ENCODE measurements at places on chromosomes 4 and X.

- no peaks in the 10 kb centered on the region for H3K36me3 ChIP-seq
- H3K27me3 ChIP-seq = peaks cover 9% of the 10 kb centered on the region
- no peak for DNase-seq
- H3K4me1 ChIP-seq = no peaks in the 10 kb centered on the region
Observed at GRCh38 chr4:15971068-15971801, 8.3 kb upstream of the FGFBP2 start.

GRCh38 chrX:40298572-40299479, 201.1 kb upstream of the BCOR start:
- peaks cover 5% of the 10 kb centered on the region for H3K27me3 ChIP-seq
- H3K27ac ChIP-seq = no peak overlapping the region
- H3K4me3 ChIP-seq = no peak overlapping the region

GRCh38 chr4:173527103-173527891, 2.7 kb downstream of the HAND2 start:
- DNase-seq = no peak
- H3K36me3 ChIP-seq = peaks cover 6% of the 10 kb centered on the region
- peak overlapping the region; percentile 43 for H3K27ac ChIP-seq
- no peak overlapping the region for H3K4me3 ChIP-seq
- H3K4me1 ChIP-seq = peaks cover 8% of the 10 kb centered on the region

GRCh38 chr4:110876866-110877265, 254.0 kb upstream of the PITX2 start:
- H3K27me3 ChIP-seq = no peaks in the 10 kb centered on the region
- no peak overlapping the region for H3K4me3 ChIP-seq
- H3K27ac ChIP-seq = no peak overlapping the region
- no peaks in the 10 kb centered on the region for H3K36me3 ChIP-seq

DNA sequence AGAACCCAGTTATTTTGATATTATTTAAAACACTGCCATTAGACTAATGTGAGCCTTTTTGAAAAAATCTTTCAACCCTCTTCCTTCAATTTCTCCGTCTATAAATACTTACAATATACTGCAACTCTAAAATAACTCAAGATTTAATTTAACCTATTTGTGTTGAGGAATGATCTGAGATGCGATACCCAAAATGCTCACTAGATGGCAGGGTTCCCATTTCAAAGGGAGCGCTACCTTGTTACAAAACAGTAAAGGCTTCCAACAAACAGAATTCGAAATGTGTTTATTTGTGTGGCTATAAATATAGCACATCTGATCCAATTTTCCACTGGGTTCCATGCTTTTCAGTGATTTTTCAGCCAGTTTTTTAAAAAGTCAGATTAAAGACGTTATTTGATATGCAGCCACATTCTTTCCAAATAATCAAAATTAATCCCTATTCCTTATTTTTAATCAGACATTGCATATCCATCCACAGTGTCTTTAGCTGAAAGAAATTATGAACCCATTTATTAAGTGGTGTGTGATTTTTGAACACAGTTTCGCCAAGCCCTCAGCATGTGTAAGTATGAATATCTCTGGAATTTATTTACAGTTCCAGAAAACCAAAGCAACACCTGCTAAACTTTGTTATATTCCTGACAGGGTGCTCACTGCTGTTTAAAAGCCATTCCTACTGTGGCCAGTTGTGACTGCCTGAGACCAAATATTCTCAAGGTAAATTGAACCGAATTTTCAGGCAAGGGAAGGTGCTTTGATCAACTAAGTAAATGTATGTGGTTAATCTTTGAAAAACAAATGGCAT, 668.0 kb upstream of the LCORL start:
- H3K27me3 ChIP-seq = peaks cover 3% of the 10 kb centered on the region
- H3K36me3 ChIP-seq = no peaks in the 10 kb centered on the region
- H3K4me3 ChIP-seq = no peak overlapping the region
- H3K4me1 ChIP-seq = no peaks in the 10 kb centered on the region
- H3K27ac ChIP-seq = no peak overlapping the region

DNA sequence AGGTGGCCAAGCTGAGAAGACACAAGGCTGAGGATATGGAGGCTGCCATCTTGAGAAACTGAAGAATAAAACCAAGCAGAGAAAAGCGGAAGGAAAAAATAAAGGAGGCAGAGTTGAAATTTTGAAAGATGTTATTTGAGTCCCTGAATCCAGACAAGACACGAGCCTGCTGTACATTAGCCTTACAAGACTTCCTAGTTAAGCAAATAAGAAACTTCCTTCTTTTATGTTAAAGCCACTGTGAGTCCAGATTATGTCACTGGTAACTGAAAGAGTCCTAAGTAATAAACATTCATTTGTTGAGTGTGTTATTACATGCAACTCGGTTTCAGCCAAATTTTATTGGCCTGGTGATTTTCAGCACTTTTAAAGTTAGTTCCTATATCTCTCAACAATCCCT, 30.4 kb downstream of the DRD5 start:
- H3K27ac ChIP-seq = no peak overlapping the region
- H3K4me3 ChIP-seq = no peak overlapping the region
- no peak for DNase-seq
- H3K36me3 ChIP-seq = no peaks in the 10 kb centered on the region

GRCh38 chr4:99723612-99724011, 66.0 kb upstream of the C4orf54 start:
- H3K4me1 ChIP-seq = no peaks in the 10 kb centered on the region
- H3K36me3 ChIP-seq = no peaks in the 10 kb centered on the region
- no peak overlapping the region for H3K27ac ChIP-seq
- no peak overlapping the region for H3K4me3 ChIP-seq
- peaks cover 3% of the 10 kb centered on the region for H3K27me3 ChIP-seq

DNA sequence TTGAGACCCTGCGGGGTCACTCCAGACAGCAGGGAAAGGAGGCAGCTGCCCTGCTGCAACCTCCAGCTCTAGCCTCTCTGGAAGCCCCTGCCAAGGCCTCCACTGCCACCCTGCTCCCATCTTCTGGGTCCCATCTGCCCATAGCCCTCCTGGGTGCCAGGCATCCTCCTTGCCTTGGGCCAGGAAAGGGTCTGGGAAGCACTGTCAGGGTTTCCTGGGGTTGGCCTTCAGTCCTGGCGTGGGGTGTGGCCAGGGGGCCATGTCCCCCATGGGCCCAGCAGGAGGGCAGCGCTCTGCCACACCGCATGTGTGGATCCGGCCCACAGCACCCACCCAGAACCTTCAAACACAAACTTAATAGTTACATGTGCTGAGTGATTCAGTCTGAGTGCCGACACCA, 3.4 kb upstream of the CPLX1 start:
- DNase-seq = no peak
- no peaks in the 10 kb centered on the region for H3K4me1 ChIP-seq
- H3K36me3 ChIP-seq = peaks cover 2% of the 10 kb centered on the region
- no peak overlapping the region for H3K4me3 ChIP-seq
- no peak overlapping the region for H3K27ac ChIP-seq

- no peak for DNase-seq
- H3K27me3 ChIP-seq = no peaks in the 10 kb centered on the region
- H3K36me3 ChIP-seq = no peaks in the 10 kb centered on the region
- H3K27ac ChIP-seq = no peak overlapping the region
Observed at GRCh38 chr4:169133932-169134331, 123.9 kb upstream of the CBR4 start.

DNA sequence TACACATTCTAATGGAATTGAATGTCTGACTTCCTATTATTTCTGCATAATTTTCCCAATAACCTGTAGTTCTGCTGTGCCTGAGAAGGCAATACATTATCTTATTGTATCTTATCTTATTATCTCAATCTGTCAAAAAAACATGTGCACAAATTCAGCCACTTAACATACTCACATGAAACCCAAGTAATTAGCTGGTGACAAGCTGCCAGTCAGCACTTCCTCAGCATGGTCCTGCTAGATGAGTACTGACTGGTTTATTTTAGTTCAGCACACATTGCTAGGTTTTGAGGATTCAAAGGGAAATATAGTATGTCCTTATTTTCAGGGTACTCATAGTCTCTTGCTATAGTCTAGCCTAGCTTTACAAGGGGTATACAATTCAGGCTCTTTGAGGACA, 17.9 kb upstream of the FGG start:
- H3K36me3 ChIP-seq = no peaks in the 10 kb centered on the region
- peaks cover 21% of the 10 kb centered on the region for H3K27me3 ChIP-seq
- DNase-seq = no peak

GRCh38 chrX:68895778-68896177, 67.0 kb downstream of the EFNB1 start:
- H3K36me3 ChIP-seq = no peaks in the 10 kb centered on the region
- H3K4me1 ChIP-seq = no peaks in the 10 kb centered on the region
- H3K4me3 ChIP-seq = no peak overlapping the region
- no peak overlapping the region for H3K27ac ChIP-seq
- no peak for DNase-seq
- H3K27me3 ChIP-seq = no peaks in the 10 kb centered on the region

DNA sequence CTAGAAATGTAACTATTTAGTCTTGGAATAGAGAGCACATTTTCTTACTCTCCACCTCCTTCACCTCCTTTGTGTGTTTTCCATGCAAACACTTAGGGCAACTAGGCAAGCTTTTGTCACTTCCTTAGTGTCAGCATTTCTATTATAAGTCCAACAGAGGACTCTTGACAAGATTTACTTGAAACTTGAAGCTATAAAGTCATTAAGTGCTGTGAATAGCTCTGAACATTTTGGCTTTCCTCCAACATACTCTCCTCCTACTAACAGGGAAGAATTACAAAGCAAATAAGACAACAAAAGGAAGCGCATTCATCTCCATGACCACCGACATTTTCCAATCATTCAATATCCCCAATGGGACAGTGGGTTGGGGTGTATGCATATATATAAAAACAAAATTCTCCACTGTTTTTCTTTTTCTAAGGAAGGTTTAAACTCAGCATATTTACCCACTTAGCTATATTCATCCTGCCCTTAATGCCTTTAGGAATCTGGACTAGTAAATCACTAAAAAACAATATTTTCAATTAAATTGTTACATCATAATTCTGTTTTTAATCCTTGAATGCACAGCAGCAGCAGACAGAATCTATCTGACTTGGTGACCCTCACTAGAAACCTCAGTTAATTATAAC, 264.6 kb downstream of the SNCA start:
- H3K4me1 ChIP-seq = no peaks in the 10 kb centered on the region
- H3K27me3 ChIP-seq = peaks cover 10% of the 10 kb centered on the region
- no peak for DNase-seq
- H3K27ac ChIP-seq = no peak overlapping the region
- H3K4me3 ChIP-seq = no peak overlapping the region

DNA sequence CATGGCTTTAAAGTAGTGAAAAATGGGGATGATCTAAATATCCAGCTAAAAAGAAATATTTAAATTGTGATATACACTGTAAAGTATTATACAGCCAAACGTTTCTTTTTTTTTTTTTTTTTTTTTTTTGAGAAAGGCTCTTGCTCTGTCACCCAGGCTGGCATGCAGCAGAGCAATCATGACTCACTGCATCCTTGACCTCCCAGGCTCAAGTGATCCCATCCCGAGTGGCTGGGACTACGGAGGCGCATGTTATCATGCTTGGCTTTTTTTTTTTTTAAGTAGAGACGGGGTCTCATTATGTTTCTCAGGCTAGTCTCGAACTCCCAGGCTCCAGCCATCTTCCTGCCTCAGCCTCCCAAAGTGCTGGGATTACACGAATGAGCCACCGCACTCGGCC, 17.1 kb downstream of the SMIM14 start:
- no peak overlapping the region for H3K4me3 ChIP-seq
- H3K4me1 ChIP-seq = peaks cover 5% of the 10 kb centered on the region
- no peaks in the 10 kb centered on the region for H3K36me3 ChIP-seq
- H3K27ac ChIP-seq = no peak overlapping the region
- no peaks in the 10 kb centered on the region for H3K27me3 ChIP-seq

GRCh38 chrX:63350465-63350877, 661 bp downstream of the SPIN4 start:
- peak; percentile 7 for DNase-seq
- peak overlapping the region; percentile 91 for H3K27ac ChIP-seq

DNA sequence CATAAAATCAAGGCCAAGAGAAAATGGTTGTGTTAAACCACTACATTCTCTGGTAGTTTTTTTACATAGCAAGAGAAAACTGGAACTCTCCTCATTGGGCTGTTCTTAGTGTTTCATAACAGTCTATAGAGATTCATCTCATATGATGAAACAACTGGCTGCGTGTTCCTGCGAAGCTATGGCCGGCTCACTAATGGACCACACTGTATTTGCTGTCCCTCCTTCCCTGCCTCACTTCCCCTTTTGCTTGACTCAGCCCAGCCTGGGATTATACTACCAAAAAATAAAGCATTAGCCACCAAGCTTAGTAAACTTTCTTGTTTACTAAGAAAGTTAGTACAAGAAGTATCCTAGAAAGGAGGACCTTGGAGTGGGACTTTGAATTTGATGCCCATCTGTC, 31.6 kb upstream of the LSM6 start:
- H3K4me1 ChIP-seq = no peaks in the 10 kb centered on the region
- H3K4me3 ChIP-seq = no peak overlapping the region
- no peaks in the 10 kb centered on the region for H3K36me3 ChIP-seq
- H3K27ac ChIP-seq = no peak overlapping the region
- no peak for DNase-seq
- peaks cover 2% of the 10 kb centered on the region for H3K27me3 ChIP-seq

GRCh38 chrX:66074920-66075879, 35.3 kb upstream of the VSIG4 start:
- H3K4me1 ChIP-seq = peaks cover 24% of the 10 kb centered on the region
- no peaks in the 10 kb centered on the region for H3K27me3 ChIP-seq
- DNase-seq = peak; percentile 52
- peaks cover 16% of the 10 kb centered on the region for H3K36me3 ChIP-seq
- H3K4me3 ChIP-seq = peak overlapping the region; percentile 78

- no peak overlapping the region for H3K4me3 ChIP-seq
- no peaks in the 10 kb centered on the region for H3K4me1 ChIP-seq
- no peaks in the 10 kb centered on the region for H3K27me3 ChIP-seq
- H3K36me3 ChIP-seq = no peaks in the 10 kb centered on the region
- no peak overlapping the region for H3K27ac ChIP-seq
- DNase-seq = no peak
Observed at GRCh38 chr4:32485956-32486355, 1765.8 kb downstream of the PCDH7 start.

- H3K36me3 ChIP-seq = no peaks in the 10 kb centered on the region
- H3K4me3 ChIP-seq = no peak overlapping the region
- no peaks in the 10 kb centered on the region for H3K4me1 ChIP-seq
- no peak overlapping the region for H3K27ac ChIP-seq
Observed at GRCh38 chrX:117063224-117063623, 600.4 kb upstream of the CT83 start.

DNA sequence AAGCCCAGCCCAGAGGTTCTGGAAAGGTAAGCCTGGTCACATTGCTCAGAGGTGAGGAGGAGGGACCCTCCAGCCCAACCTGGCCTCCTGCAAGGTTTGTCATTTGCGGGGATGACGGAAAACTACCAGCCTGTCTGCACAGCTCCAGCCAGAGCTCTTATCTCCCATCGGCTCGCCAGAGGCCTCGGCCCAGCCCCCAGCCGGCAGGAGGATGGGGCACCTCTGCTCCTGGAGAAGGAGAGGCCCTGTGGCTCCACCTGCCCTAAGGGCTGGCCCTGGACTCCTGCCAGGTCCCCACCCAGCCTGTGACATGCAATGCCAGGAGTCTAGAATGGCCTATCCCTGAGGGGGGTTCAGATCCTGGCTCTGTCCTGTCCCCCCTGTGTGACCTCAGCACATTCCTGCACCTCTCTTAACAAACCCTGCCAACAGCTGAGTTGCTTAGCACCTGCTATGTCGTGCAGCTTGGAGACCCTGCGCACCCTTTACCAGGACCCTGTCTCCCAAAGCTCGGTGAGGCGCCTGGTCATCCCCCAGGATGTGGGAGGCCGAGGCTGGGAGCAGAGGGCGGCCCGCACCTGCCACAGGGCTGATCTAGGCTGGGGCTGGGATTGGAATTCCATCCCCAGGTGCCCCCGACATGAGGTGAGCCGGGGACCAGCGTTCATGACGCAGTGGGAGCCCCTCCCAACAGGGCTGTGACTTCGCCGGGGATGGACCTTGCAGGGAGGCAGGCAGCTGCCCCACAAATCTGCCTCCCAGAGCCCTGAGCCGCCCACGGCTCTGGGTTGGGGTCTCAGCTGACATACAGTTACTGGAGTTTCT, 14.4 kb downstream of the ADRA2C start:
- H3K27me3 ChIP-seq = no peaks in the 10 kb centered on the region
- no peak overlapping the region for H3K4me3 ChIP-seq
- no peak for DNase-seq
- H3K36me3 ChIP-seq = no peaks in the 10 kb centered on the region
